ENCODE measurements at places on chromosomes 7 and 10.
A peak's percentile ranks its signal among the peaks of the same experiment; 100 is the strongest.

DNA sequence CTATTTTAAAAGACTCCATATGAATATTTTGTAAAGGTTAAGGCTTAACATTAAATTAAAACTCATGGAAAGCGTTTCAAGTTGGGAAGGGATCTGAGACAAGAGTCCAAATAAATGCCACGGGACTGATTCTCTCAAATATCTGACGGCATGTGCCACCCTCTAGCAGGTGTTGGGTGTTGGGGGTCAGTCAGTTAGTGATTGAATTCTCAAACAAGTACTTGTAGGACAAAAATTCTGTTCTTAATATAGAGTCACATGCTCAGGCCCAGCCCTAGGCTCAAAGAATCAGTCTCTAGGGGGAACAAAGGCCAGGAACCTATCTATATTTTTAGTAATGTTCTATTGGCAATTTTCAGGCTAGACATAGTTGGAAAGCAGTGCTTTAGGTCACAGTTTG, 39.1 kb downstream of the SGCE start:
- DNase-seq, result no peak

- no peak for DNase-seq
These were observed 1.8 kb downstream of the ARMC10 start for GRCh38 chr7:103076764-103077163.

DNA sequence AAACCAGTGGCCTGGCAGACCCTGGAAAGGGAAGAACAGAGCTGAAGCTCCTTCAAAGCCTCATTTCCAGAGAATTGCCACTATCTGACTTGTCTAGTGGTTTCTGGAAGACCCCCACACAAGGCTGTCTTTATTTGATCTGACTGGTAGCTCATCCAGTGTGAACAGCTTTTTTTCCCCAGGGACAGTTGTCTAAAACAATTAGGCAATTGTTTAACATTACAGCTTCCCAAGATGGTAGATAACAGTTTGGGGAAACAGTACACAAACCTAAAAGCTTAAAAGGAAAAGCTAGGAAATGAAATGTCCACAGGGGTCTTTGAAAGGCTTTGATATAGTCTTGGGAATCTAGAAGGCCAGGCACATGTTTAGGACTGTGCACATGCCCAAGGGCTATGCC, 203.4 kb upstream of the CTBP2 start:
- DNase-seq, result no peak

- DNase-seq, result no peak
These were observed 9.1 kb downstream of the SEM1 start for GRCh38 chr7:96700516-96700915.

DNA sequence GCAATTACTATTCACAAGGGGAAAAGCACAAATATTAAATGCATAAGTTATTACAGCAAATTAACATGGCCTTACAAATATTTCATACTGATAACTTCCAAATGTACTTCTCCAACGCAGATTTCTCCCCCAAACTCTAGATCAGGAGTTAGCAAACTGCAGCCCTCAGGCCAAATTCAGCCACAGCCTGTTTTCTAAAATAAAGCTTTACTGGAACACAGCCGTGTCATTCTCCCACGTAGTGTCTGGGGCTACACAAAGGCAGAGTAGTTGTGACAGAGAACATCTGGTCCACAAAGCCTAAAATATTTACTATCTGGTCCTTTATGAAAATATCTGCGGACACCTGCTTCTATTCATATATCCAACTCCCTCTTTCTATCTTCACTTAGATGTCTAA, 151.8 kb upstream of the AHR start:
- DNase-seq, result no peak

GRCh38 chr7:117612637-117613036, 132.8 kb downstream of the CFTR start:
- DNase-seq, result no peak

GRCh38 chr10:77319557-77319956, 318.1 kb downstream of the KCNMA1 start:
- no peak for DNase-seq

GRCh38 chr7:152870106-152870693, 110.6 kb downstream of the ACTR3B start:
- no peak for DNase-seq

DNA sequence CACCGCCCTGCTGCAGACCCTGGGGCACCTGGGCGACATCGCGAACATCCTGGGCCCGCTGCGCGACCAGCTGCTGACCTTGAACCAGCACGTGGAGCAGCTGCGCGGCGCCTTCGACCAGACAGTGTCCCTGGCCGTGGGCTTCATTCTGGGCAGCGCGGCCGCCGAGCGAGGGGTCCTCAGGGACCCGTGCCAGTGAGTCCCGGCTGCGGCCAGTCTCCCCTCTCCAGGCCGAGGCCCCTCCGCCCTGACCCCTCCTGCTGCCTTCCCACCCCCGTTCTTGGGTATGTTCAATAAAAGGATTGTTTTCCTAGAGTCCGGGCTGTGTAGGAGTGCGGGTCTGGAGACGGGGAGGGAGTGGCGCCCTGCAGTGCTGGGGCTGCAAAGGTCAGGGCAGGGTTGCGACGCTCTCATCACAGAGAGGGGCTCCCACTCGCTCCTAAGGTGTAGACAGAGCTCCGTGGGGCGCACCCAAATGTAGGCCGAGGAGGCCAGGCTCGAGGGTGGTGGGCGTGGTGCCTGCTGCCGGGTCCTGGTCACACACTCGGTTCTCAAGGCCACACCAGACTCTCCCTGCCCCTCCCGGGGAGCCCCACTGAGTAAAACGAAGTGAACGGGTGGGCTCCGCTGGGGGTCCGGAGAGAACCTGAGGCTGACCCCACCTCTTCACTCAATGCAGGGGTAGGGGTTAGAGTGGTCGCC, 1.4 kb downstream of the UTF1 start:
- no peak for DNase-seq

DNA sequence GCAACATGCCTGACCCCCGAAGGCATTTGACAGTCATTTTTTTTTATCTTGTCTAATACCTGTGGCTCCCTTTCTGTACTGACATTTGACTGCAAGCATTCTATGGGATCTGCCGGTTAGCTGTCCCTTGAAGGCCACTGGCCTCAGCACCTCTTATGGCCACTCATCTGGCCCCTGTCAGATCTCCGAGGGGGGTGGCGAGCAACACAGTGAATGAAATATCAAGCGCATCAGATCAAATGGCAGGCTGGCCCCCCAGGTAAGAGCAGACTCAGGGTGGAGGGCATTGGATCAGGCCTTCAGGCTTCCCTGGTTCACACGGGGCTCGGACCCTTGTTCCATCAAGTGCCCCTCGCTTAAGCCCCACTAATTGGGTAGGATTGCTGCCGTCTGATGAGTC, 199.6 kb upstream of the MKI67 start:
- DNase-seq, result no peak

- DNase-seq, result no peak
These were observed 291.8 kb downstream of the CRPPA start for GRCh38 chr7:16129431-16130110.

DNA sequence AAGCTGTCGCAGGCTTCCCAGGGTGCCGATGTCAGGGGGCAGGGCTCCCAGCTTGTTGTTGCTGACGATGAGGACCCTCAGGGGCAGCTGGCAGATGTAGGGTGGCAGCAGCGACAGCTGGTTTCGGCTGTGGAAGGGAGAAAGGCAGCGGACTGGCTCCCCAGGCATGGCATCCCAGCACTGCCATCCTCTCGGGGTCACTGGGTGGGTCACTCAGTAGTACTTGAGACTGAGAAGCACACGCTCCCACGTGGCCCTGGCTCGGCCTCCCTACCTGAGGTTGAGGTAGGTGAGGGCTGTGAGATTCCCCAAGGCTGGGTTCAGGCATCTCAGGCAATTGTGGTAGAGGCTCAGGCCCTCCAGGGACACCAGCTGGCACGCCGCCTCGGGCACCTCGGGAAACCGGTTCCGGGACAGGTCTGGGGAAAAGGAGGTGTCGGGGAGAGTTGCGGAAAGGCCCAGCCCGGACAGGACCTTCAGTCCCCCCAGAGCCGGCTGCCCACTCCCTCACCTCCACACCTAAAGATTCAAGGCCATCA, 3.8 kb downstream of the LRCH4 start:
- no peak for DNase-seq

- DNase-seq, result no peak
These were observed 29.5 kb downstream of the LHPP start for GRCh38 chr10:124491105-124491504.

- DNase-seq, result peak; percentile 74
These were observed 38.5 kb downstream of the CDK1 start for GRCh38 chr10:60816628-60817397.

DNA sequence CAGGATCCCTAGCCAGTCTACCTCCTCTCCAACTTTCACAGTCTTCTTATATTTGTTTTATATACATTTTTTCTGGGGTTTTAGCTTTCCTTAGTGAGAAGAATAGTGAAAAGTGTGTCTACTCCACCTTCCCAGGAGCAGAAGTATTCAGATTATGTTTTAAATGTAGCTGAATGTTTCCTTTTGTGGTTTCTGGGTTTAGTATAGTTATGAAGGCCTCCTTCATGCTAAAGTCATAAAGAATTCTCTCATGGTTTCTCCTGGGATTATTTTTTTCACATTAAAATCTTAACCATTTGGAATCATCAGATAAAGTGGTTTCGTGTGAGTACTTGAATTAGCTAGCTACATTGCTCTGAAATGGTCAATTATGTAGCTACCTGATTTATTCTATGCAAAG, 50.9 kb downstream of the ANKMY2 start:
- no peak for DNase-seq

DNA sequence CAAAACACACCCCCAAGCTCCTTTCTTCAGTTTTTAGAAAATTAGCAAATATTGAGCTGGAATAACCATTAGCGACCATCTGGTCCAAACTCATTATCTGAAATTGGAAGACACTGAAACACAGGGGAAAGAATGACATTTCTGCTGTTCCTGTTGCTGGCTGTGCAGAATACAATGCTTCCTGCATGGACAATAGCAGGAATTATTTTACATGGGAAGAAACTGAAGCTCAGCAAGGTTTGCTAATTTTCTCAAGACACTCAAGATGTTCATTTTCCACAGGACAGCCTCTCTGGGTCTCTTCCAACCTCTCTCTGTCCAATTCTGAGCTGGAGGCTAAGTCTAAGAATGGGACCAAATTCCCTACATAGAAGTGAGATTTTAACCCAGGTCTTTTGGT, 81.9 kb upstream of the TNS3 start:
- no peak for DNase-seq

- no peak for DNase-seq
These were observed 219.2 kb downstream of the SDK1 start for GRCh38 chr7:3520206-3520605.

DNA sequence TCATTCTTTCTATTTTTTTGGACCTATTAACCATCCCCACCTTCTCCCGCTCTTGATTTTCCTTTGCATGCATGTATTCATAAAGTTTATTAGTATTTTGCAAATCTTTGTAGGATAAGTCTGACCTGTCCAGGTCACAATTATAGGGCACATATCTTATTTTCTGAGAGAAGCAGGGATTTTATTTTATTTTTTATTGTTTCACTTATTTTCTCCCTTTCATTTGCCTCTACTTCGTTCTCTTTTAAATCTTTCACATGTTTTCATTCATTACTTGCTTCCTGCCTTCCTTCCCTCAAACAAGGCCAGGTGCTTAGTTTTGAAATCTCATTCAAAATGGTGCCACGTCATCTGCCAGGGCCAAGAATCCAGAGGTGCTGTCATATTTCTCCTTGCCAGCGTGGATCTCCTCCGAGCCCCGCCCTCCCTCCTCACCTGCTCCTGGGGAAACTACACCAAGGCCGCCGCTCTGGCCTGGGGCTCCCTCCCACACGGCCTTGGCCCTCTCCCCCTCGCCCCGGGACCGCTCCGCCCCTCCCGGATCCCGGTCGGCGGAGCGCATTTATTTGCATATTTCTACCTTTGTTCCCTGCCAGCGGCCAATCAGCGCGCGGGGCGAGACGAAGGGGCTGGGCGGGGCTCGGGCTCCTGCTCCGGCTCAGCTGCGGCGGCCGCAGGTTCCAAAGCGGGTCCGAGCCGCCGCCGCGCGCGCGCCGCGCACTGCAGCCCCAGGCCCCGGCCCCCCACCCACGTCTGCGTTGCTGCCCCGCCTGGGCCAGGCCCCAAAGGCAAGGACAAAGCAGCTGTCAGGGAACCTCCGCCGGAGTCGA, at the start of gene TSPAN13:
Gene TSPAN13, plus strand, starts transcription at position 654 of the 830 bp plus-strand sequence. CDS start 213 bp downstream, outside the sequence.
- DNase-seq, result peak; percentile 66

GRCh38 chr10:90964781-90965465, 44.0 kb upstream of the ANKRD1 start:
- peak; percentile 23 for DNase-seq

DNA sequence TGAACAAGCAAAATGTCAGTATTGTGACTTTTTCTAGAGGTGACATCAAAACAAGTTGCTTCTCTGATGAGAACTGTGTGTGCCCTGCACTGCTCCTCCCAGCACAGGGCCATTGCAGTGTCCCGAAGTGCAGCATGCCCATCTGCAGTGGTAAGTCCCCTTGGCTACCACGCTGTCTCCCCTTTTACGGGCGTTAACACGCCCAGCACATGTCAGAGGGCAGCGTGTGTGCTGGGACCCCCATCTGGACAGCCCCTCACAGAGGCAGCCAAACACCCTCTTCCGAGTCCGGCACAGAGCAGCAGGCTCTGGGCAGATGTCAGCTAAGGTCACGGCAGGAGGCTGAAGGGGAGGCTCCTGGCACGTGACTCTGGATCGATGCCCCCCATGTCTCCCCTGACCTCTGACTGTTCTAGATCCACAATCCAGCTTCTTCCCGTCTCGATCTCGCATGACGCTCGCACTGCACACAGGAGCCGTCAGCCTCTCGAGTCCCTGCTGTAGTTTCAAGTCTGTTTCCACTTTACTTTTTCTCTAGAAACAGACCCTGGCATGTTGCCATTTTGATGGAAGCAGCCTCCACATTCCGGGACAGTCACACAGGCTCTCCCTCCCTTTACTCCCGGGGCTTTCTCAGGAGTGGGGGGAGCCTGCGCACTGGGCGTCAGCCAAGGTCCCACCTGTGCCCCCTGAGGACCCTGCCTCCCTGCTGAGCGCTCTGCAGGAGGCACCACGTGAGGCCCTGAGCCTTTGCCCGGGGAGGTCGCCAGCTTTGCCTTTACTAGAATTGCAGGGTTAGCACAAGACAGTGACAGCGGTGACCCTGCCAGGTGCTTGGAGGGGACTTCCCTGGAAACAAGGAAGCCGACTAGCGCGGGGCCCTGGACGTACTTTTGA, 133.8 kb downstream of the TCERG1L start:
- no peak for DNase-seq

- DNase-seq, result peak; percentile 2
These were observed 24.4 kb upstream of the ASAH2 start for GRCh38 chr10:50275650-50276235.

DNA sequence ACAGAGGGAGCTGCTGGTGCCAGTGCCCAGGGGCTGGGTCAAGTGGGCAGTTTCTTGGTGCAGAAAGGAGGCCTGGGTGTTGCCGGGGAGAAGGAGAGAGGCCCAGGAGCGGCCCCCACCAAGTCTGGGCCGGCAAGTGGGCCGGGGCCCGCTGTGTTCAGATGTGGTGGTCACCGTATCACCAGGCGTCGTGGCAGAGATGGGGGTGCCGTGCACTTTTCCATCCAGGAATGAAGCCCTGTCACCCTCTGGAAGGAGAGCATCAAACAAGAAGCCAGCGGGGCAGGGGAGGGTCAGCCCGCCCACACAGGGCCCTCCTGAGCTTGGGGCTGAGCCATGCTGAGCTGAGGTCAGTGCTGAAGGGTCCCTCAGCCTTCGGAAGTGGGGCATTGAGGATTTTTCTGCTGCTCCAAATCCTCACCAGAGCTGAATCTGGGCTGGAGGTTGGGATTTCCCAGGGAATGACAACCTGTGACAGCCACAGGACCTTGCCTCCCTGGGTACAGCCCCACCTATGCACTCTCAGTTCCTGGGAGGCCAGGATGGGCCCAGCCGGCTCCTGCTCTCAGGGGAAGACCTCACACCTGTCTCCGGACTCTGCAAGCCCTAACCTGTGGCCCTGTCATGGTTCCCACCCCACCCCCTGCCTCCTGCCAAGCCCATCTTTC, 27.9 kb upstream of the INPP5A start:
- no peak for DNase-seq
